Peyer's patch (tissue), 4 donors: ENCODE measurements at places on chromosomes 3 and 15. TPM values are rescaled to one million over a fixed set of nuclear protein-coding genes. Genes with fewer than 3 reads are reported as not detected.
A peak's percentile ranks its signal among the peaks of the same experiment; 100 is the strongest.

Gene SNX4
- 82.6 TPM for total RNA-seq

DNA sequence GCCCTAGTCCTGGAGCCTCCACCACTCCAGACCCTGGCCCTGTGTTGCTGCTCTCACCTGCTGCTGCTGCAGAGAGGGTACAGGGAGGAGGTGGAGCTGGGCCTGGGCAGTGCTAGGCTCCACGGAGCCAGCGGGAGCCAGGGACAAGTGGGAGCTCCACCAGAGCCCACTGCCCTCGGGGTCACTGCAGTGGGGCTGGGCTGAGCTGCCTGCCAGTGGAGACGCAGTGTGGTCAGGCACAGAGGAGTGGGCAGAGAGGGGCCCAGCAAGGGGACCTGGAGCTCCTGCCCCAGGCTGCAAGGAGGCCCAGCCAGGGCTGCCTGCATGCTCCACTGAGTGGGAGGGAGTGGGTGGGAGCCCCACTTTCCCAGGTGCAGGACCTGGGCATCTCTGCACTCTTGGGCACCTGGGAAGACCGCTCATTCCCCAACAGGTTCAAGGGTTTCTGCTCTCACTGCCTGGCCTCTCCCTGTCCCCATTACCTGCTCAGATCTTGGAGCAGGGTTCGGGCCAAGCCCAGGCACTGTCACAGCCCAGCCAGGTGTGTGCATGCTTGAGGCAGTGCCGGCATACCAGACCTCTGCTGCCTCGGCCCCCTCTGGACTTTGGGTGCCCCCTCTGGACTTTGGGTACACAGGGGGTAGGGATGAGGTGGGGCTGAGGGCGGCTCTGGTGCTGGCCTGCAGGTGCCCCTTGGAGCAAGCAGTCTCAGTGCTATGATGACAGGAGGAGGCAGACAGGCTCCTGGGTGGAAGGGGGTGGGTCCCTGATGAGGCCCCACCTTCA lies 308.0 kb downstream of the DOCK3 start:
- no peak for DNase-seq
- no peaks in the 10 kb centered on the region for H3K27me3 ChIP-seq
- H3K4me1 ChIP-seq: no peaks in the 10 kb centered on the region
- no peak overlapping the region for H3K4me3 ChIP-seq

- H3K4me3 ChIP-seq: no peak overlapping the region
- H3K4me1 ChIP-seq: no peaks in the 10 kb centered on the region
- DNase-seq: peak; percentile 37
- no peaks in the 10 kb centered on the region for H3K27me3 ChIP-seq
- peak overlapping the region; percentile 39 for H3K27ac ChIP-seq
Observed at GRCh38 chr3:115187149-115187757, 40.2 kb upstream of the ZBTB20 start.

- H3K27me3 ChIP-seq: no peaks in the 10 kb centered on the region
- no peak overlapping the region for H3K4me3 ChIP-seq
- no peak overlapping the region for H3K27ac ChIP-seq
Observed at GRCh38 chr3:45817831-45818522, 21.6 kb upstream of the SLC6A20 start.
